ENCODE measurements at places on chromosomes 2 and 18.
A peak's percentile ranks its signal among the peaks of the same experiment; 100 is the strongest.

- H3K4me3 ChIP-seq = no peak overlapping the region
- DNase-seq = no peak
- no peaks in the 10 kb centered on the region for H3K36me3 ChIP-seq
- H3K4me1 ChIP-seq = no peaks in the 10 kb centered on the region
- H3K27me3 ChIP-seq = peaks cover 3% of the 10 kb centered on the region
- H3K27ac ChIP-seq = no peak overlapping the region
These were observed 121.3 kb downstream of the BCL11A start for GRCh38 chr2:60432035-60432601.

DNA sequence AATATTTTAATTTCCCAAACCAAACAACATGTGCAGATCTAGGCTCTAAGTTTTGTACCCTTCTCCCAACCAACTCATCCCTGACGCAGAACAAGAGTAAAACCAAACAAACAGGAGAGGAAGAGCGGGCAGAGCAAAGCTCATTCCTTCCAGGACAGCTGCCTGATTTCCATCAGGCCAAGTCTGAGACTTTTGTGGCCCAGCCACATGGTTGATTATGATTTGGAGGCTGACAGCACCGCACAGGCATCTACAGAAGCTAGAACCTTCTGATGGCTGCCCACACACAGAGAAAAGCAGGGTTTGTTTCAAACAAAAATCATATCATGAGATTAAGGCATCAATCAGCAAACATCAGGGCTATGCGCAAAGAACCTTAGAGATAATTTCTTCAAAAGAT, 262.6 kb downstream of the TNS1 start:
- H3K36me3 ChIP-seq = no peaks in the 10 kb centered on the region
- no peak overlapping the region for H3K4me3 ChIP-seq
- H3K27me3 ChIP-seq = no peaks in the 10 kb centered on the region
- H3K27ac ChIP-seq = no peak overlapping the region
- DNase-seq = no peak

- H3K27me3 ChIP-seq = no peaks in the 10 kb centered on the region
- no peak overlapping the region for H3K4me3 ChIP-seq
- H3K36me3 ChIP-seq = no peaks in the 10 kb centered on the region
- peaks cover 28% of the 10 kb centered on the region for H3K4me1 ChIP-seq
These were observed 98.1 kb downstream of the RNF144A start for GRCh38 chr2:7015007-7015950.

- H3K4me3 ChIP-seq = no peak overlapping the region
- H3K27ac ChIP-seq = no peak overlapping the region
- H3K27me3 ChIP-seq = peaks cover 5% of the 10 kb centered on the region
- no peak for DNase-seq
These were observed 244.1 kb downstream of the BCL11A start for GRCh38 chr2:60309336-60309735.

- no peaks in the 10 kb centered on the region for H3K4me1 ChIP-seq
- H3K27me3 ChIP-seq = peaks cover 11% of the 10 kb centered on the region
- no peak overlapping the region for H3K27ac ChIP-seq
- peaks cover 6% of the 10 kb centered on the region for H3K36me3 ChIP-seq
- DNase-seq = no peak
These were observed 80.1 kb upstream of the SRD5A2 start for GRCh38 chr2:31660812-31661335.

DNA sequence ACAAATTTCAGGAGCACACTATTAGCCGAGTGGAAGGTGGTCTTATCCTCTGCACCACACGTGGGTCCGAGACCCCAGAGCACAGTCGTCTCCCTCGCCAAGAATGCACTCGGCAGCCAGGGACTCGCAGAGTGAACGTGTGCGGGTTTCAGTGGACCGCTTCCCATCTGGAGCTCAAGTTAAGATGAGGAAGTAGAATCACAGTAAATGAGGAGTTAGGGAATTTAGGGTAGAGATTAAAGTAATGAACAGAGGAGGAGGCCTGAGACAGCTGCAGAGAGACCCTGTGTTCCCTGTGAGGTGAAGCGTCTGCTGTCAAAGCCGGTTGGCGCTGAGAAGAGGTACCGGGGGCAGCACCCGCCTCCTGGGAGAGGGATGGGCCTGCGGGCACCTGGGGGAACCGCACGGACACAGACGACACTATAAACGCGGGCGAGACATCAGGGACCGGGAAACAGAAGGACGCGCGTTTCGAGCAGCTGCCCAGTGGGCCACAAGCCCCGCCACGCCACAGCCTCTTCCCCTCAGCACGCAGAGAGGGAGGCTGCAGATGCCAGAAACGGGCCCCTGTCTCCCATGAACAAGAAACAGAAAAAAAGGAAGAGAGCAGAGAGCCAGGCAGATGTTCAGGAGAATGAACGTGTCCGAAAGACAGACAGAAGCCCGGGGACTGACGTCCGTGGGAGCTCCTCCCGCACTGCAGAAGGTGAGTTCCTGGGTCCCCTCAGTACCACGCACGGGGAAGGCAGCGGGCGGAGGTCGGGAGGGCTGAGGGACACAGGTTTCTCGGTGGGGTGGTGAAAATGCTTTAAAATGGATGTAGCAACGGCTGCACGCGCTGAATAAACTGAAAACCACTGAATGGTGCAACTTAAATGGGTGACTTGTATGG, 5.4 kb upstream of the KCNG2 start:
- H3K4me3 ChIP-seq = no peak overlapping the region
- no peak overlapping the region for H3K27ac ChIP-seq
- peaks cover 81% of the 10 kb centered on the region for H3K27me3 ChIP-seq
- peaks cover 18% of the 10 kb centered on the region for H3K4me1 ChIP-seq

- H3K27me3 ChIP-seq = peaks cover 23% of the 10 kb centered on the region
- no peak for DNase-seq
- no peaks in the 10 kb centered on the region for H3K36me3 ChIP-seq
- H3K4me3 ChIP-seq = no peak overlapping the region
- no peak overlapping the region for H3K27ac ChIP-seq
These were observed 199.2 kb downstream of the SMAD2 start for GRCh38 chr18:47731276-47731675.

- H3K4me1 ChIP-seq = no peaks in the 10 kb centered on the region
- no peaks in the 10 kb centered on the region for H3K27me3 ChIP-seq
- no peak for DNase-seq
- no peak overlapping the region for H3K27ac ChIP-seq
- H3K4me3 ChIP-seq = no peak overlapping the region
These were observed 837.1 kb upstream of the POU3F3 start for GRCh38 chr2:104016801-104017200.

DNA sequence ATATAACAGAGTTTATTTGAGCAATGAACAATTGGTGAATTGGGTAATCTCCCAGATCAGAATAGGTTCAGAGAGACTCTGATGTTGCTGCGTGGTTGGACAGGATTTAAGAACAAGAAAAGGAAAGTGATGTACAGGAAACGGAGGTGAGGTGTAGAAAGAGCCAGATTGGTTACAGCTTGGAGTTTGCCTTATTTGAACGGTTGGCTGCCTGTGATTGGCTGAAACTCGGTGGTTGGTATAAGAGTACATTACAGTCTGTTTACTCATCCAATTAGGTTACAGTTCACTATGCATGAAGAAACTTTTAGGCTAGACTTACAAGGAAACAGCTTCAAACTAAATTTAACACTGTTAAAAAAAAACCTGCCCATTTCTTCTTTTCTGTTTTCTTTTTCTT, 68.0 kb upstream of the CABLES1 start:
- H3K36me3 ChIP-seq = peaks cover 6% of the 10 kb centered on the region
- no peaks in the 10 kb centered on the region for H3K27me3 ChIP-seq
- DNase-seq = no peak
- H3K4me3 ChIP-seq = no peak overlapping the region
- H3K27ac ChIP-seq = no peak overlapping the region
- H3K4me1 ChIP-seq = peaks cover 52% of the 10 kb centered on the region

GRCh38 chr2:236705295-236706105, 135.9 kb downstream of the ACKR3 start:
- H3K27me3 ChIP-seq = no peaks in the 10 kb centered on the region
- no peak overlapping the region for H3K4me3 ChIP-seq
- no peak overlapping the region for H3K27ac ChIP-seq
- no peaks in the 10 kb centered on the region for H3K36me3 ChIP-seq

DNA sequence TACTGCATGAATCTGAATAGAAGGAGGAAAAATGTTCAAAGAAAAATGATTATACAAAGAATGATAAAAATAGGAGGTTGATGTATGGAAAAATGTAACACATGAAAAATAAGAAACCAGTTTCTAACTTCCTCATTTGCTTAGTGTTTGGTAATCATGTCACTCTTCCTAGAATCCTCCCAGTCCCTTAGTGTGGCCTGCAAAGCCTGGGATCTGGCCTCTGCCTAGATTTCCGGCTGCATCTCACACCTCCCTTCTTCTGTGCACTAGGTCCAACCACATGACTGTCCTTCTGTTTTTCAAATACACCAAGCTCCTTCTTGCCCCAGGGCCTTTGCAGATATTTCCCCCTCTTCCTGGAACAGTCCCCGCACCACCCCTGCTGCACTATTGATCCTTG, 76.8 kb upstream of the RBMS1 start:
- peaks cover 9% of the 10 kb centered on the region for H3K36me3 ChIP-seq
- no peaks in the 10 kb centered on the region for H3K27me3 ChIP-seq
- H3K4me3 ChIP-seq = no peak overlapping the region
- peaks cover 3% of the 10 kb centered on the region for H3K4me1 ChIP-seq
- no peak for DNase-seq

DNA sequence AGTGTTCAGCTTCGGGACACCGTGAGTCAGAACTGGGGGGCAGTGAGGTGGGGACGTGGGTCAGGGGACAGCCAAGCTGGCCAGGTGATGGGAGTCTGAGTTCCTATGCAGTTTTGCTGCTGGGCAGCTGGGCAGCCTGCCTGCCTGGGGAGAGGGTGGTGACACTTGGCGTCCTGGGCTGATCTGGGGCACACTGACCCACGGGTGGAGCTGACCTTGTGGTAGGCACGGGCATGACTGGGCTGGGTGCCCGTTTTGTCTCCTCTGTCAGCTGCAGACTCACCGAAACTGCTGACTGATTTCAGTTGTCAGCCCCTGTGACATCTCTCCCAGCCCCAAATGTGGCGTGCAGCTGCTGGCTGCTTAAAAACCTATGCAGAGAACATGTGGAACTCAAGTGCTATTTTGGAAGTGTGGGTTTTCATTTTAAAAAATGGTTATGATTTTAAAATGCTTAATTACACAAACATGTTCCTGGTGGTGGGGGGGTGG, 32.6 kb upstream of the E2F6 start:
- H3K27me3 ChIP-seq = peaks cover 14% of the 10 kb centered on the region
- no peaks in the 10 kb centered on the region for H3K4me1 ChIP-seq
- DNase-seq = no peak
- H3K36me3 ChIP-seq = no peaks in the 10 kb centered on the region
- no peak overlapping the region for H3K4me3 ChIP-seq

GRCh38 chr2:102069311-102069974, 73.1 kb upstream of the IL1R1 start:
- H3K27me3 ChIP-seq = peaks cover 1% of the 10 kb centered on the region
- no peak for DNase-seq
- no peak overlapping the region for H3K4me3 ChIP-seq
- H3K36me3 ChIP-seq = no peaks in the 10 kb centered on the region

DNA sequence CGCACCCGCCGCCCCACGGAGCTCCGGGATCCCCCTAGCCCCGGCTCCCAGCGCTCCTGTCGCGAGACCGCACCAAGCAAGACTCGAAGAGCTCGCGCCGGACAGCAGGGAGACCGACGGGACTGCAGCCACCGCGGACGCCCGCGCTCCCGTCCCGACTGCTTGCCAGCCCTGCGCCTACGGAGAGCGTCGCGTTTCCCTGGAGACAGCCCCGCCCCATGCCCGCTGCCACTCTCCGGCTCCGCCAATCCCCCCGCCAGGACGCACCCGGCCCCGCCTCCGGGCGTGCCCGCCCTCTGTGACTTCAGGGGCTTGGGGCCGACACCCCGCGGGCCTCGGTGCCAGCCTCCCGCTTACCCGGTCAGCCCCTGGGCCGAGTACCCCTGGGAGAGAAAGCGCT, at the start of gene ANKMY1:
Gene ANKMY1, minus strand, starts transcription at position 181 of the 400 bp plus-strand sequence. CDS start 653 bp downstream, outside the sequence.
- H3K4me1 ChIP-seq = peaks cover 55% of the 10 kb centered on the region
- peak within 1 kb of the TSS; percentile 40 for H3K27ac ChIP-seq
- H3K27me3 ChIP-seq = no peaks in the 10 kb centered on the region
- DNase-seq = peak; percentile 56
- H3K4me3 ChIP-seq = peak within 1 kb of the TSS; percentile 85

DNA sequence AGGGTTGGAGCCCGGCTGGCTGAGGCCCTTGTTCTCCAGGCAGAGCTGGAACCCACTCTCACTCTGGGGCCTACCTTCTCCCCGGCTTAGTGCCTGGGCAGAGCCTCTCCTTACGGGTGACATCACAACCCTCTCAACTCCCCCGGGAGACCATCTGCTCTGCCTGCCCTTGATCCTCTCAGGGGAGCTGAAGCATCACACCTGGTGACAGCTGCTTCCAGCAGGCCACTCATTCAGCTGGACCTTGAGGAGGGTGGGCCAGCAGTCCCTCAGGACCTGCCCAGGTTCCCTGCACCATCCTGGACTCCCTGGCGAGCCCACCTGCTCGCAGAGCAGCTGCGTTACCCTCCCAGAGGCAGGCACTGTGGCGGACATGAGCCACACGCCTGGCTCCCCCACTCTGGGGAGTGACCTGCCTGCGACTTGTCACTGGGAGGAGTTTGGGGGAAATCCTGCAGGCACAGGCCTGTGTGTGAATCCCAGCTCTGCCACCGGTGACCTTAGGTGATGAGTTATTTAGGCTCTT, 13.1 kb downstream of the HS6ST1 start:
- H3K27me3 ChIP-seq = no peaks in the 10 kb centered on the region
- H3K36me3 ChIP-seq = no peaks in the 10 kb centered on the region
- H3K4me3 ChIP-seq = no peak overlapping the region
- H3K4me1 ChIP-seq = peaks cover 22% of the 10 kb centered on the region

- peaks cover 7% of the 10 kb centered on the region for H3K4me1 ChIP-seq
- H3K4me3 ChIP-seq = no peak overlapping the region
- no peaks in the 10 kb centered on the region for H3K27me3 ChIP-seq
- no peak for DNase-seq
- H3K27ac ChIP-seq = no peak overlapping the region
These were observed 26.4 kb downstream of the SLC66A2 start for GRCh38 chr18:79924814-79925731.

GRCh38 chr18:78505851-78506461, 473.7 kb upstream of the SALL3 start:
- no peak overlapping the region for H3K4me3 ChIP-seq
- H3K27ac ChIP-seq = no peak overlapping the region
- H3K27me3 ChIP-seq = peaks cover 2% of the 10 kb centered on the region
- DNase-seq = no peak
- H3K4me1 ChIP-seq = no peaks in the 10 kb centered on the region
- no peaks in the 10 kb centered on the region for H3K36me3 ChIP-seq

GRCh38 chr18:27839141-27839540, 337.8 kb downstream of the CDH2 start:
- H3K4me1 ChIP-seq = no peaks in the 10 kb centered on the region
- no peak overlapping the region for H3K27ac ChIP-seq
- H3K36me3 ChIP-seq = no peaks in the 10 kb centered on the region
- no peak for DNase-seq

- no peaks in the 10 kb centered on the region for H3K27me3 ChIP-seq
- H3K27ac ChIP-seq = peak overlapping the region; percentile 94
- H3K36me3 ChIP-seq = no peaks in the 10 kb centered on the region
- H3K4me3 ChIP-seq = peak overlapping the region; percentile 95
- no peak for DNase-seq
These were observed 1.1 kb upstream of the NEDD4L start for GRCh38 chr18:58042826-58043490.

DNA sequence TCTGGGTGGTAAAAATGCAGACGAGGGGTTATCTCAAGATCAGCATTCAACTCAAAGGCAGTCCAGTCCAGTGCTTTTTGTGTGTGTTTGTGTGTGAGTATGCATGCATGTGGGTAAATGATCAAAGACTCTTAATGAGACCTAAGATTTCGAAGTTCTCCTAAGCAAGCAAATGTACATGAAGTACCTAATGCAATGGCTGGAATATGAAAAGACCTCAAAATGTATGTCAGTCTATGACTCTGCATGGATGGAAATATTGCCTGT, 151.0 kb upstream of the L3MBTL4 start:
- no peaks in the 10 kb centered on the region for H3K4me1 ChIP-seq
- peaks cover 4% of the 10 kb centered on the region for H3K27me3 ChIP-seq
- H3K36me3 ChIP-seq = no peaks in the 10 kb centered on the region
- no peak for DNase-seq
- no peak overlapping the region for H3K4me3 ChIP-seq
- no peak overlapping the region for H3K27ac ChIP-seq
